ENCODE measurements at places on chromosomes 16 and 17.

- no peak for DNase-seq
Observed at GRCh38 chr17:73340093-73340596, 28.3 kb upstream of the CDC42EP4 start.

GRCh38 chr16:48535831-48536613 is 74.0 kb downstream of the N4BP1 start:
- DNase-seq: no peak

- no peak for DNase-seq
Observed at GRCh38 chr16:67399749-67400704, 6.7 kb upstream of the TPPP3 start.

- no peak for DNase-seq
Observed at GRCh38 chr17:32570081-32570396, 83.2 kb downstream of the CDK5R1 start.

GRCh38 chr16:25066426-25066746 is 45.2 kb upstream of the LCMT1 start:
- DNase-seq: no peak

- no peak for DNase-seq
Observed at GRCh38 chr16:82011199-82011641, at the start of gene SDR42E1. TSS of gene SDR42E1 (minus strand) at chr16:82011470. CDS start at chr16:82000858, 10,612 bp downstream.

DNA sequence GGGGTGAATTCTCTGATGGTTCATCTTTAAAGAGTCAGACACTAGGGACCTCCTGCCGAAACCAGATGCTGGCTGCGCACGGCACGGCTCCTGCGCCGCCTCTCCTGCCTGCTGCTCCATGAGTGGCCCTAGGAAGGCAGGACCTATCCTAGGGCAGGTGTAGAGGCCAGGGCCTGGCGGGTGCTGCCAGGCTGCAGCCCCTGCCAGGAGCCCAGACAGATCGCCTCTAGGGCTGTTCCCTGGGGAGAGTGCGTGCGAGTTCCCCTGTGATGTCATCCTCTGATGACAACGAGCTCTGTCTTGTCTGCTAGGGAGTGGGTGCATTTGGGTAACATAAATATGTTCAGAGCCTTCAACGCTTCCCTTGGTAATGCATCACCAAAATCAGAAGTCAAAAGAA is 23.9 kb downstream of the SLC38A10 start:
- no peak for DNase-seq

DNA sequence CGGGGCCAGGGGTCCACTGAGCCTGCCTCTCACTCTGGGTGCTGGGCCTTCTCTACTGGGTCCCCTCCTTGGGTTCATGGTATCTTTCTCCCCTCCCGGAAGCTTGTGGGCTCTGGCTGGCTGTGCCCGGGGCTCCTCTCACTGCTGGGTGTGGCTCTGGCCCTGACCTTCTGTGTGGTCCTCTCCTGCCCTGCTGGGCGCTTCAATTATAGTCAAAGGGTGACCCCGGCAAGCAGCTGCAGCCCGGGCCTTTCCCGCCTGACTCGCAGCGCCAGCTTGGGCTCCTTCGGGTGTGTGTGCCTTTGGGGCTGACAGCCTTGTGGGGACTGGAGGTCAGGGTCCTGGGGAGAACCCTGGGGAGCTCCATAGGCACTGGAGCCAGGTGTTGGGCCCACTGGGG is 54.2 kb upstream of the PVALEF start:
- no peak for DNase-seq

GRCh38 chr16:79535130-79535529 is 65.4 kb downstream of the MAF start:
- DNase-seq: no peak

- DNase-seq: no peak
Observed at GRCh38 chr17:50352072-50352692, 6.3 kb downstream of the XYLT2 start.

- no peak for DNase-seq
Observed at GRCh38 chr16:24671455-24671954, 57.9 kb upstream of the TNRC6A start.

- peak; percentile 10 for DNase-seq
Observed at GRCh38 chr16:89924297-89924924, 1.3 kb downstream of the TUBB3 start.

GRCh38 chr16:68306633-68307032 is 4.1 kb downstream of the SLC7A6OS start:
- no peak for DNase-seq

DNA sequence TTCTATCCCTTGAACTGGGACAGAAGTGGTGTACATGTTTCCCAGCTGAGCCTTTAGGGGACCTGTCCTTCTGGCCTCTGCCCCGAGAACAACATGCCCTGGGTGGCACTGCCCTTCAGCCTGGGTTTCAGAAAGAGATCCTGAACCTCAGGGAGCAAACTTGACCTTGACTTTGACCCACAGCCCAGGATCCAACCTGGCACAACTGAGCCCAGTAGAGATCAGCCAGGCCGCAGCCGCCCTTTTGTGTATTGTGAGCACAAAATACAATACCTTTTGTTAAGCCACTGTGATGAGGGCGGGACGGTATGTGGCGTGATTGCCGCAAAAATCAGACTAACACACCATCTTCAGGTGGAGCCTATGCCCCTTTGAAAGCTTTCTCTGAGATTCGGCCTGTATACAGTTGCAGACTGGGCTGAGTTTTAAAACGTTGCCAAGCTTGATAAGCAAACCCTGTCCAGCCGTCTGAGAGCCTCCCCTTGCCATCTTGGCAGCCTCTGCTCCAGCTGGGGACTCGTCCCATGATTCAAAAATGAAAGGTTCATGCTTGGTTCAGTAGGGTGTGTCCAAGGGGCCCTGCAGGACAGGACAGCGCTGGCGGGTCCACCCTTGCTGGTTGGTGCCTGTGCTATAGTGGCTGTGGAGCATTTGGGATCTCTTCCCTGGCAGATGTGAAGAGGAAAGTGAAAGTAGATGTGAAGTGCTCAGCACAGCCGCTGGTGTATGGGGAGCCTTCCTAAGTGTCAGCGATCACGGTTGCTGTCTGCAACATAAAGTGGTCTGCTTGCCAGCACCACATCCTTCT is 40.3 kb downstream of the FOXL1 start:
- DNase-seq: no peak

DNA sequence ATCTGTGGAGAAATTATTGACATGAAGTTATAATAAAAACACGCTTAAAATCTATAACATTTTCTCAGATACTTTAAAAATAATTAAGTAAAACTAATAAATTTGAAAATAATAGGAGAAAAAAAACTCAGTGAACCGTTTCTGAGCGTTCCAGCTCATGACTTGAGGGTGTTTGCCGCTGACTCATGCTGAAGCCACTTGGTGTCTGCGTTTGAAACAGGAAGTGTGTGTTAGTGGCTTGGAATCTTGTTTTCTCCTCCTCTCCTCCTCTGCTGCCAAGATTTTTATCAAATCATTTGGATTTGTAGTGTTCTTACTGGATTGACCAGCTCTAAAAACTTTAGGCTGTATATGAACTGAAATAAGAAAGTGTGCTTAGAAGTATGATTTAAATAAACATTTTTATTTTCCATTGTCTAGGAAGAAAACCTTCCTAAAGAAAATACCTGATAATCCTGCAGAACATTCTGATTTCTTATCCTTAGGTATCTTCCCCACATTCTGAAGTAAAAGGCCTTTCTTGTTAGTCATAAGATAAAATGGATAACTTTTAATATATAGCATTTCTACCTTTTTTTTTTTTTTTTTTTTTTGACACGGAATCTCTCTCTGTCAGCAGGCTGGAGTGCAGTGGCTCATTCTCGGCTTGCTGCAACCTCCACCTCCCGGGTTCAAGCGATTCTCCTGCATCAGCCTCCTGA is 30.8 kb downstream of the USP10 start:
- peak; percentile 15 for DNase-seq

DNA sequence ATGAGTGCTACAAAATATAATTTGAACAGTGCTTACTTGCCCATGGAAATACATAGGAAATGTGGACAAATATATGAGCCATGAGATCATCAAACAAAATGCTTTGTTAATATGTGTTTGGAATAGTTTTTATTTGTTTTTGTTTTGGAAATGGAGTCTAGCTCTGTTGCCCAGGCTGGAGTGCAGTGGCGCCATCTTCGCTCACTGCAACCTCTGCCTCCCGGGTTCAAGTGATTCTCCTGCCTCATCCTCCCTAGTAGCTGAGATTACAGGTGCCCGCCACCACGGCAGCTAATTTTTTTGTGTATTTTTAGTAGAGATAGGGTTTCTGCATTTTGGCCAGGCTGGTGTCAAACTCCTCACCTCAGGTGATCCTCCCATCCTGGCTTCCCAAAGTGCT is 2.8 kb downstream of the CNEP1R1 start:
- DNase-seq: no peak

DNA sequence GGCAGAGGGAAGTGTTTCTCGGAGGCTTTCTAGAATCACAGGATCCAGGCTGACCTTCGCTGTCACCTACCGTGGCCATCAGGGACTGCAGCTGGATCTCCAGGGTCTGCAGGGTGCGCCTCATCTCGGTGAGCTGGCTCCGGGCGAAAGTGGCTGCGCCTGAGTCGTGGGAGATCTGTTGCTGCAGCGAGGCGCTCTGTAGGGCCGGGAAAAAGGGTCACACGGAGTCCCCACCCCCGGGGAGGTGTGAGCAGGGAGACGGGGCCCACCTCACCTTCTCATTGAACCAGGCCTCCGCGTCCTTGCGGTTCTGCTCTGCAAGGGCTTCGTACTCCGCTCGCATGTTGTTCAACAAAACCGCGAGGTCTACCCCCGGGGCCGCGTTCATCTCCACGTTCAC is 2.9 kb downstream of the KRT28 start:
- no peak for DNase-seq

GRCh38 chr17:17314501-17315071 is 11.4 kb downstream of the NT5M start:
- DNase-seq: no peak

DNA sequence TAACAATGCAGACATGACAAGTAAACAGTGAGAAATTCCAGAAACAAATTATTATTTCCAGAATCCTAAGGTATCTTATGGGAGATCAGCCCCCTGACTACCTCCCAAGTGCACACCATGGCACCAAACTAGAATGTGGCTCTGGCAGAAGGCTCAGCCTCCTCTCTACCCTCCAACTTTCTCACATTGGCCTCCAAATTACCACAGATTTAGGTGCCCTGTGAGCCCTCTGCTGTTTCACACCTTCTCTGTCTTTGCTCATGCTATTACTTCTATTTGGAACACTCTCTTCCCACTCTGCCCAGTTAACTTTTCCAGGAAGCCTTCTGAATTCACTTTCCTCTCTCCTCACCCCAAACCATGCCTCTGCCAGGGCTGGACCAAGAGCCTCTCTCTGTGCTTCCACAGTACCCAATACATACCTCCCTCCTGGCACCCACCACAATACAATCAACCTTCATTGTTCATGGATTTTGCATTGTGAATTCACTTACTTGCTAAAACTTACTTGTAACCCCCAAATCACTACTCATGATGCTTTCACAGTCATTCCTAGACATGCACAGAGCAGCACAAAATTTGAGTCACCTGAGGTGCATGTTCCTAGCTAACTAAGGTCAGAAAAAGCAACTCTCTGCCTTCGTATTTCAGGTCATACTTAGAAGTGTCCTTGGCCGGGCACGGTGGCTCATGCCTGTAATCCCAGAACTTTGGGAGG is 31.4 kb downstream of the SMG6 start:
- DNase-seq: no peak

- DNase-seq: no peak
Observed at GRCh38 chr17:45413498-45413923, 19.2 kb downstream of the ARHGAP27 start.

DNA sequence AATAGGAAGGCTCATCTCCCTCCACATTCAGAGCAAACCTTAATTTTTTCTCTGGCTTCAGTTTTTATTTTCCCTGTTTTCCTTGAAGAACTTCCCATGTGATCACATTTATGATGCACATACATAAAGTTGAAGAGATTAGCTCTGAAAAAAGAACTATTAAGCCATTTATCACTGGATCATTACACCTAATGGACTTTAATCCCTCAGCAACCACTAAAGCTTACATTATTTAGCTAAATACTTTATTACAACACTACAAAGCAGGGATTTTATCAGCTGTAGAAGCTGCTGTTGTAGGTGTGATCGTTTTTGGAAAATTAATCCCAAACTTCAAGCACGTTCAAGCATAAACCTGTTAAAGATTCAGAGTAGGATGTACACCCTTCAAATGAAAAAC is 21.1 kb downstream of the SMYD4 start:
- no peak for DNase-seq

- no peak for DNase-seq
Observed at GRCh38 chr17:40350689-40351358, 13.7 kb downstream of the GJD3 start.

DNA sequence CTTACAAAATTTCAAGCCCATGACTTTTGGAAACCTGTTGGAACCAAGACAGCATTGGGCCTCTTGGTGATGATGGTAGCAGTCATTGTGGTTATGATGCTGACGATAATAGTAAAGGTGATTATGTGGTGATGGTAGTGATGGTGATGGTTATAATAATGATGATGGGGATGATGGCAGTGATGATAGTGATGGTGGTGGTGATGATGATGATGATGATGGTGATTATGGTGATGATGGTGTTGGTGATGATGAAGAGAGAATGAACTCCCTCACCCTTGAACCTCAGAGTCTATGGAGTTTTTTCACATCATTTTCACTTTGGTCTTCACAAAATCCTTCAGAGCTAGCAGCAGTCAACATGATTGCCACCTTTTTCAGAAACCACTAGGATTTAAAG is 105.3 kb upstream of the ASIC2 start:
- no peak for DNase-seq

DNA sequence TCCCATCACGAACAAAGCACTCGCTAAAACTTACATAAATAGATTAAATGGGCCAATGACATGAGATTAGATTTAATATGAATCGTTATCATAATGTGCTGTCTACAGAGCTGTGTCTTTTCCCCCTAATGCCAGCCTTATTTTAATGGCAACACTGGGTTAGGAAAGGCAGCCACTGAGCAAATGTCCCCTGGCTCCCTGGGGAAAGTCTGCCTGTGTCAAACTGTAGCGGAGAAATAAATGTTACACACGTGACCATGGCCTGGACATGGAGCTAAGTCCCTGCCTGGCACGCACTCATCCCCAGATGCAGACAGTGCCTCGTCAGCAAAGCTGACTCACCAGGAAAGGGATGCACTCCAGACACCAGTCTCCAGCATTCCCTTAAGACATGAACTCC is 61.3 kb upstream of the SDK2 start:
- DNase-seq: peak; percentile 25

GRCh38 chr17:31743797-31744196 is 115.2 kb downstream of the COPRS start:
- DNase-seq: no peak

GRCh38 chr17:1563786-1564613 is 1.4 kb upstream of the PITPNA start:
- no peak for DNase-seq

DNA sequence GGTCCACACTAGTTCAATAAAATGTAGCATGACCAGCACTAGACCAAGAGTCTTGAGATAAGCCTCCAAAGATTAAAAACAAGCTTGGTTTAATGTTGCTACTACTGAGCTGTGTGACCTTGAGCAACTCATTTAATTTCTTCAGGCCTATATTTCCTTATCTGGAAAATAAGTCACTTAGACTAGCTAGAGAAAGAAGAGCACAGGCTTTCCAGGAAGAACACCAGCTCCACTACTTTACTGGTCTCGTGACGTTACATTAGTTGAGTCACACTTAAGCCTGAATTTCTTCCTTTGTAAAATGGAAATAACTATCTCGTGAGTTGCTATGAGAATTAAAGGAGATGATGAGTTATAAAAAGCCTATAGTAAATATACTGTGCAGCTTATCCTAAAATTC is 5.4 kb downstream of the HELZ start:
- no peak for DNase-seq

- DNase-seq: no peak
Observed at GRCh38 chr16:27149986-27150385, 53.3 kb upstream of the KDM8 start.

- DNase-seq: no peak
Observed at GRCh38 chr17:55734128-55734781, 11.6 kb upstream of the TMEM100 start.

GRCh38 chr16:9327253-9327652 is 235.8 kb downstream of the HAPSTR1 start:
- DNase-seq: no peak

Measured in substantia nigra (tissue), 51 donors.